ENCODE measurements at places on chromosomes 16 and 17.
A peak's percentile ranks its signal among the peaks of the same experiment; 100 is the strongest.

DNA sequence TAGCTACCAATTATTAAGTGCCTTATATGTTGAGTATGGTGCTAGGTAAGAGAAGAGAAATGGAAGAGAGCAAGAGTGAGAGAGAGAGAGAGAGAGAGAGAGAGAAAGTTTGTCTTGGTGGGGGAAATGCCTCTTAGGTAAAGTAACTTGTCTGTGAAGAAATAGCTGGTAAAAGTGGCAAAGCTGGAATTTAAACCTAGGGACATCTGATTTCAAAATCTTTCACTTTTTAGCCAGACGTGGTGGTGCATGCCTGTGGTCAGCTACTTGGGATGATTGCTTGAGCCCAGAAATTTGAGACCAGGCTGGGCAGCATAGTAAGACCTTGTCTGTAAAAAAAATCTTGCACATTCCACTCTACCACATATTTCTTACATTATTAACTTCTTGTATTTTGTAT is 23.0 kb upstream of the CDR2 start:
- DNase-seq: no peak

- no peak for DNase-seq
Observed at GRCh38 chr16:9185381-9185780, 93.9 kb downstream of the HAPSTR1 start.

DNA sequence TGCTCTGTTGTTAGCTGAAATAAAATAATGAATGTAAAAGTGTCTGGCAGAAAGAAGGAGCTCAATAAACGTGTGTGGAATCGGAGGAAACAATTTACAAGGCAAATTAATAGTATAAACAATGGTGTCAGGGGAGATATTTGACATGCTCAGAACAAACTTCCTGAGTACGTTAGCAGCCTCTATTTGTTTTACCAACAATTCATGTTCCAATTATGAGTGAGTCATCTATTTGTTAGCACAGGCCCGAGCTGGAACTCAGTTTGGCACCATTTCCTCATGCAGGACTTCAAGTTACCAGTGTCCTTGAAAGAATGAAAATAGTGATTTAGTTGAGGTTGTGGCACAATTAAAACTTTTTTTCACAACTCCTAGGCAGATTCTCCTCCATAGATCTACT is 9.1 kb downstream of the ASIC2 start:
- DNase-seq: no peak

- no peak for DNase-seq
Observed at GRCh38 chr16:89017543-89018281, 40.7 kb upstream of the CBFA2T3 start.

GRCh38 chr17:80879723-80880647 is 111.7 kb upstream of the CHMP6 start:
- no peak for DNase-seq

DNA sequence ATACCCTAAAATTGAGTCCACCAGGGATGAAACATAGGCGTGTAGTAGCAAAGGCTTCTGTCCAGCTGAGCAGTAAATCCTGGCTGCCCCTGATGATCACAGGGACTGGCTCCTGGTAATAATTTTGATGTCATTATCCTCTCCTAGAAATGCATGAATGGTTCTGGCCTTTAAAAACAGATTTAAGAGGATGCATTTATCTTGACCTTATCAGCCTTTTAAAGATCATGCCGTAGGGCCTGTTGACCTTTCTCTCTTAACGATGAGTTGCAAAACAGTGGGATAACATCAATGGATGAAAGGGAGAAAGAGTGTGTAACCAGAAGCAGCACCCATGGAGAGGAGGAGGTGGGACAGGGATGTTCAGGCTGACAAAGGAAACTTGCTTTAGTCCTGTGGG is 128.5 kb downstream of the CA10 start:
- DNase-seq: no peak

- DNase-seq: peak; percentile 55
Observed at GRCh38 chr17:2724784-2725164, 13.2 kb upstream of the CLUH start.

GRCh38 chr17:34305061-34305460 is 14.2 kb upstream of the CCL8 start:
- no peak for DNase-seq

- no peak for DNase-seq
Observed at GRCh38 chr17:17560975-17561374, 30.5 kb downstream of the PEMT start.
